IPS-NIHi11 (cell line): ENCODE measurements at places on chromosomes 5 and 9.

DNA sequence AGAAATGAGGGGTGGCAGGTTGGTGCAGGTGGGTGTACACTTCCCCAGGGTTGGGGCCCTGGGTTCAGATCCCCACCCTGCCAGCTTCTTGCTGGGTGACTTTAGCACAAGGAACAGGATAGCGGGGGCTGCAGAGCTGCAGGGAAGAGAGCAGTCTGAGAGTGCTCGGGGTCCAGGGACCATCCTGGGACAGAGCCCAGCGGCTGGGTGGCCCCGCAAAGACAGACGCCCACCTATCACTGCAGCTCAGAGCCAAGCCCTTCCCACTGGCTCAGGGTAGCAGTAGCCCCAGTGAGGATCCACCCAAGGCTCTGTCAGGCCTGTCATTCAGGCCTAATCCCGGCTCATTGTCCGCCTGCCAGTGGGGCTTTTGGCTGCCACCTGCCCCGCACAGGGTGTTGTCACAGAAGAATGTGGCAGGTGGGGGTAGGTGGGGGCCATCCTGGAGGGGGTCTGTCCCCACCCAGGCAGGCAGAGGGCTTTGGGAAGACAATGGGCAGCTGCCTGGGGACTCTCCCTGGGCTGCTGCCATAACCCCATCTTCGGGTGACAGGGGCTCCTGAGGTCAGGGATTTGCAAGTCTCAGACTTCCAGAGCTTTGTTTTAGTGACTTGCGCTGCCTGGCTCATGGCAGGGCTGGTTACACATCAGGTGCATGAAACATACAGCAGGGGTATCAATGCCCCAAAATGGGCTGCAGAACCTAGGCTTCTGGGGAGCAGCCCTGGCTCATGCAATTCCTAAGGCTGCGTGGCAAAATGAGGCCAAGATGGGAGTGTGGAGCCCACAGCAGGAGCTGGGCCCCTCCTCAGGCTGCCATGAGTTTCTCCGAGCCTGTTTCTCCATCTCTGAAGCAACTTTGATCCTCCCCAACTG lies 52.1 kb downstream of the BARX1 start:
- DNase-seq: no peak

DNA sequence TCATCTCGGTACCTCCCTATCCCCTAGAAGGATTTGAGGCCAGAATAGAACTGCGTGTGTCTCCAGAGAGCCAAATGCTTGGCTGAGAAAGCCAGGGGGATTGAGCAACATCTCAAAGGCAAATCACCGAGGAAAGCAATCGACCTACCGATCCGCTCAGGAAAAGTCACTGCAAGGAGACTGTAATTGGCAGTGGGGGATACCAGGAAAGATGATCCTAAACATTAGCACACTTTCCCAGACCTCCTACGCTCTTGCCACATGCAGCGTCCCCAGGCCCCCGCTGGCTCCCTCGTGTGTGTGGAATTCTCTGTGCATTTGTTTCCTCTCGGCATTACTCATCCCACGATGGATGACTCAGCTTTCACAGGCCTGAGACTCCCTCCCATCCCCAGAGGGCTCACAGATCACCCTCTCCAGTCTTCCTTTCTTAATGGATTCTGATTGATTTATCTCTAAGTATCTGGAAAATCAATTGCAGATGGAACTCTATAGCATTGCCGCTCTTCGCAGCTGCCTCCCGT lies 82.2 kb upstream of the ICE1 start:
- peak; percentile 60 for DNase-seq

GRCh38 chr9:71885467-71885866 lies 25.5 kb downstream of the ABHD17B start:
- no peak for DNase-seq

- DNase-seq: peak; percentile 79
Observed at GRCh38 chr5:181160152-181160754, 12.9 kb downstream of the OR2V2 start.

GRCh38 chr5:150271923-150272322 lies 17.6 kb downstream of the CAMK2A start:
- DNase-seq: no peak

DNA sequence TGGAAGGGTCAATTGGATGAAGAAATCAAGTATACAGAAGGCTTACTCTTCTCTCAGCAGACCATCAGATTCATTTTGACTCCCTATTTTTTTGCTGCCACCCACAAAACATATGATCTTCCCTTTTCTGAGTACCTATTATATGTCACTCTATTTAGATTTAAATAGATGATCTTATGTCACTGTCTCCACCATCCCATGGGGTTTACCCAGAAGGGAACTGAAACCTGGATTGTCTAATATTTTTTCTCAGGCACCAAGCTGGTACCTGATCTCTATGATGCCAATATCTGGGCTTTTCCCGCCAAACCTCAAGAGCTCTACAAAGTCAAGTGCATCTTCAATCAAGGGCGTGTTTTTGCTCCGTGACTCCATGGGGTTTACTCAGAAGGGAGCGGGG lies 118.7 kb downstream of the GAS1 start:
- no peak for DNase-seq

- DNase-seq: no peak
Observed at GRCh38 chr9:24846248-24846912, 300.7 kb upstream of the IZUMO3 start.

DNA sequence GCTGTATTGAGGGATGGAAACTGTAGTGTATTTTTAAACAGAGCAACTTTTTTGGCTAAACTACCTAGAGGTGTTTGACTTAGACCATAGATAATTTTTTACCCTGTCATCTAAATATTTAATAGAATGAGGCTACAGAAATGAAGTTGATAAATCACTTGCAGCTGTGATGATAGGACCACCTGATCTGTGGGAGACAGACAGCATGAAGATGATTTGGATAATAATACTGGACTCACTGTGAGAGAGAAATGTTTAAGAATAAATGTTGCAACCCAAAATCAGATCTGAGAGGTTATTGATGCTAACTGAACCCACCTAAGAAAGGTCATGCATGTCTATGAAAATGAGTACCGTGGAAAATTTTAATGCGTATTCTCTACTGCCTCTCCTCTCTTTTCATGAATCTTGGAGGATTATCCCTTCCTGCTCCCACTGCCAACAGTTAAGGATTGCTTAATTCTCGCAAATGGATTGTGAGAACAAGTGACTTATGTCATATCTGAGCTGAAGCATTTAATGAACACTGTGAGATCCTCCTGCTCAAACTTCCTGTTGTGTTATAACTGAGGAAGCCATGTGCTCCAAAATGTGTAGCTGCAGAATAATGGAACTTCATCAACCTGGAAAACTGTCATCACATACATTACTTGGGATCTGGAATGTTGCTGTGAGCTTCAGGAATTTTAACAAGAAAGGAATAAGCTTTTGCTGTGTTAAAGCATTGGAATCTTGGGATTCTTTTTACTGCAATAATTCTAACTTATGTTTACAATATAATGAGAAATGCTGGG lies 617.9 kb upstream of the CDH18 start:
- no peak for DNase-seq

DNA sequence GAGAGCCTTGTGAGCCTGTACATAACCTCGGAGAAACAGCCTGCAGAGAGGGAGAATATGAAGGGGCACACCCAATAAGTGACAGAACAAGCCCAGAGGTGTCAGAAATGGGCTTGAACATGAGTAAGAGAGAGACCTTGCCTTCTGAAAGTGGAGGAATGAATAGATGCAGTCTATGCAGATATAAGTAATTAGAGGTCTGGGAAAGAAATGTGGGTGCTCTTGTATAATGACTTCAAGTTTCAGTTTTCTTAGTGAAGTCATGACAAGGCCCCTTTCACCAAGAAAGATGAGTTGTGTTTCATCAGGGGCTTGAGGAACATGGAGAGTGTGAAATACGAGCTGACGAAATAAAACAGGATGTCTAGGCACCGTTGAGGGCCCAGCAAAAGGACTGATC lies 15.1 kb downstream of the GRAMD2B start:
- DNase-seq: no peak

- DNase-seq: no peak
Observed at GRCh38 chr9:86176468-86176867, 77.1 kb upstream of the GOLM1 start.

GRCh38 chr5:172498431-172499129 lies 44.3 kb upstream of the SH3PXD2B start:
- DNase-seq: no peak

- no peak for DNase-seq
Observed at GRCh38 chr5:61995486-61995885, 310.5 kb upstream of the KIF2A start.

DNA sequence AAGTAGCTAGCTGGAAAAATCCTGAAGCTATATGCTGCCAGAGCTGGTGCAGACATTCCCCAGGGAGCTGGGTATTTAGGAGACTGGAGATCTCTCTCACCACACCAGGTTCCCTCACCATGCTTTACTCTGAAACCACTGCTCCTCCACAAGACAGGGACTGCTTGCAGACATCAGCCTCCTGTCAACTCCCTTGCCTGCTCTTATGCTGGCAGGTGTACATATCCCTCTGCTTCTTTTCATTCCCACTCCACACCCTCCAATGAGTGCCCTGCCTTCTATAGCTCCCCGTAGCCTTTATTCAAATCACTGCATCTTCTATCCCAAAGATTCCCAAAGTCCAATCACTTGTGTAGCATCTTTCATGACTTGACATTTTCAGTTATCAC lies 380.7 kb downstream of the NFIB start:
- no peak for DNase-seq

GRCh38 chr5:142475102-142475513 lies 150.3 kb upstream of the SPRY4 start:
- peak; percentile 58 for DNase-seq

DNA sequence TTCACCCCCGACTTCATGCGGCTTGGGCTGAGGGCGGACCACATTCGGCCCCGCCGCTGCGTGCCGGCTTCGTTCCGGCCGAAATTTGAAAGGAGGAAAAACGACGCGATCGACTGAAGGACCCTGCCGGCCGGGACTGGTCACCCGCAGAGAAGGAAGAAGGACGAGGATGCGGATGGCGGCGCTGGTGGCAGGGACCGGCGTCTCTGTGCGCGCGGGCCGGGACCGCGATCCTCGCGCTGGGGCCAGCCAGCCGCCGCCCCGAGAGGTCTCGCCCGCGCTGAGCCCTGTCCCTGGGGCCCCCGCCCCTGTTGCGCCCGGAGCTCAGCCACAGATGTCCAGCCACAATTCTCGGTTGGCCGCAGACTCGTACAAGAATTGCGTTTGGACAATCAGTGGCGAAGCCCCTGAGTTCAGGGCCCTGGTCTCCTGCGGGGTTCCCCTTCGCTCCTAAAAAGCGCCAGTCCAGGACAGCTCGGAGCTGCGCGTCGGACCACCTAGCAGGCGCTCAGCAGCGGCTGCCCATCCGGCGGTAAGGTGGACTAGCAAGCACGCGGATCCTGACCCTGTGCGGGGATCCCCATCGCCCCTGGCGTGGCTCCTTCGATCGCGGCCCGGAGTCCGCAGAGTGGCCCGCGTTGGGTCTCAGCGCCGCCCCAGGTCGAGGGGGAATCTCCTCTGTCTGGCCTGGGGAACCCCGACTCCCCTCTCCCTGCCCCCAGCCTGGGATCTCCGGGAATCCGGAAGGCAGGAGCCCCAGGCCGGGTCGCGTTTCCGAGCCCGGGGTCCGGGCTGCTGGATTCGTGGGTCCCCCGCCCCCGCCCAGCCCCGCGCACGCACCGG lies 21.3 kb downstream of the URM1 start:
- no peak for DNase-seq

- no peak for DNase-seq
Observed at GRCh38 chr5:148776261-148776660, 50.1 kb upstream of the ADRB2 start.

- no peak for DNase-seq
Observed at GRCh38 chr9:104854613-104855012, 73.3 kb downstream of the ABCA1 start.

DNA sequence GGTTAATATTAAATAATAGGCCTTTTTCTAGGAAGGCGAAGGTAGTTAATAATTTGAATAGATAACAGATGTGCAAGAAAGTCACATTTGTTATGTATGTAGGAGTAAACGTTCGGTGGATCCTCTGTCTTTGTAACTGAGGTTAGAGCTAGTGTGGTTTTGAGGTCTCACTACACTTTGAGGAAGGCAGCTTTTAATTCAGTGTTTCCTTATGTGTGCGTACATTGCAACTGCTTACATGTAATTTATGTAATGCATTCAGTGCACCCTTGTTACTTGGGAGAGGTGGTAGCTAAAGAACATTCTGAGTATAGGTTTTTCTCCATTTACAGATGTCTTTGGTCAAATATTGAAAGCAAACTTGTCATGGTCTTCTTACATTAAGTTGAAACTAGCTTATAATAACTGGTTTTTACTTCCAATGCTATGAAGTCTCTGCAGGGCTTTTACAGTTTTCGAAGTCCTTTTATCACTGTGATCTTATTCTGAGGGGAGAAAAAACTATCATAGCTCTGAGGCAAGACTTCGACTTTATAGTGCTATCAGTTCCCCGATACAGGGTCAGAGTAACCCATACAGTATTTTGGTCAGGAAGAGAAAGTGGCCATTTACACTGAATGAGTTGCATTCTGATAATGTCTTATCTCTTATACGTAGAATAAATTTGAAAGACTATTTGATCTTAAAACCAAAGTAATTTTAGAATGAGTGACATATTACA lies 45.7 kb downstream of the TGFBR1 start:
- no peak for DNase-seq

GRCh38 chr5:167701051-167701450 lies 590.4 kb upstream of the WWC1 start:
- DNase-seq: no peak

DNA sequence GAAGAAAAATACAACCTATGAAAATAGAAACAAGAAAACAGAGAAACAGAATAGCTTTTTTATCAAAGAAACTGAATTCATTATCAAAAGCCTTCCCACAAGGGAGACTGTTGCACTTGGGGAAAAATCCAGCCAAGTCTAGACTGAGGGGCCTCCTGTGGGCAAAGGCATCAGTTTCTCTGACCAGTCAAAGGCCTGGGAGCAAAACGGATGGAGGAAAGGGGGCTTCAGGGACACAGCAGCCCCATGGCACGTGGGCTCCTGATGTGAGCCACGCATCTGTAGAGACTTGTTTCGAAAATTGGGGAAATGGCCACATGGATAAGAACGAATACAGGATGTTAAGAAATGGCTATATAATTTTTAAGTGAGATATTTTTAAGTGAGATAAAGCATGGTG lies 21.1 kb downstream of the ZDHHC11B start:
- no peak for DNase-seq

DNA sequence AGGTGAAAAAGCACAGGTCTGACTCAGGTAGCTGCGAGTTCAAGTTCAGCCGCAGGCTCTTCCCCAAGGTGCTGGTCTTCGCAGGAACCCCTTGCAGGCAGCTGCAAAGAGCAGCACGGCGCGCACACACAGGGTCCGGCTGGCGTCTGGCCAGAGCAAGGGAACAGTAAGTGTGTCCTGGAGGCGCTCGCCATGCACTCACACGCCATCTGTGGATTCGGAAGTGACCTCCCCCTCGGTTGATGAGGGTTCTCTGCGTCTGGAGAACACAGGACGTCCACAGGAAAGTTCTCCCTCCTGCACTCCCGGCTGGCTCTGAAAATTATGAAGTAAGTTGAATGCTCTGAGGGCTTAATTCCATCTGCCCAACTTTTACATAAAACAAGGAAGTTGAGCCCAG lies 14.0 kb upstream of the EGFL7 start:
- no peak for DNase-seq

DNA sequence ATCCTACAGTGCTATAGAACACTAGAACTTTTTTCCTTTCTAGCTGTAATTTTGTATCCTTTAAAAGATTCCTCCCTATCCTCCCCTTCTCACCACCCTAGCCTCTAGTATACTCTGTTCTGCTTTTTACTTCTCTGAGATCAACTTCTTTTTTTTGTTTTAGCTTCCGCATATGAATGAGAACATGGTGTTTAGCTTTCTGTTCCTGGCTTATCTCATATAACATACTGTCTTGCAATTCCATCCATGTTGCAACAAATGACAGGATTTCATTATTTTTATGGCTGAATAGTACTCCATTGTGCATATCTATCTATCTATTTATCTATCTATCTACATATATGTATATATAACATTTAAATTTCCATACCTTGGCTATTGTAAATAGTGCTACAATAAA lies 126.0 kb upstream of the MAN2A1 start:
- no peak for DNase-seq
